ENCODE measurements at places on chromosomes 3 and 15.

DNA sequence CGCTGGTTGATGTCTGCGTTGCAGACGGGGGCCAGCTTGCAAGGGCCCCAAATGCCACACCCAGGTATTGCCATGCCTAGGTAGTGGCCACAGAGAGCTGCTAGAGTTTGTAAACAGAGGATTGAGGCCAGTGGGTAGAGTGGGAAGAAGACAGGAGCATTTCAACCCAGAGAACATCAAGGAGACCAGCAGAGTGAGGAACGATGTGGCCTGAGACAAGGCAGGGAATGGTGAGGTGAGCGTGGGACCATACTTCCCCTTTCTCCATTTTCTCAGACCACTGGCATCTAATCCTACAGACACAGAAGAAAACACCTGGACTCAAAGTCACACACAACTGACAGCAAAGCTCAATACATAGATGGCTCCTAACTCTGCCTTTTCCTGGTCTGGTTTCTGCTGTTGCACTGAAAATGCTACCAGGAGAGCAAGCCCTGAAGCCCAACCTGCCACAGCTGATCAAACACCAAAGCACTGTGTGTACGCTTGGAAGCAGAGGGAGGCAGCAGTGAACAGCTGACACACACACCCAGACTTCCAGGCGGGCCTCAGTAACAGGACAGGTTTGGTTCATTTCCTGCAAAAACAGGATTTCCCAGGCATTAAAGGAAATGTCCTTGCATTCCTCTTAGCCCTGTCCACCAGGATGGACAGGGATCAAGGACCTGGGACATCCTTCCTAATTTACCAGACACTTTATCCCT is 1.6 kb downstream of the FAM174B start:
- DNase-seq, result no peak

DNA sequence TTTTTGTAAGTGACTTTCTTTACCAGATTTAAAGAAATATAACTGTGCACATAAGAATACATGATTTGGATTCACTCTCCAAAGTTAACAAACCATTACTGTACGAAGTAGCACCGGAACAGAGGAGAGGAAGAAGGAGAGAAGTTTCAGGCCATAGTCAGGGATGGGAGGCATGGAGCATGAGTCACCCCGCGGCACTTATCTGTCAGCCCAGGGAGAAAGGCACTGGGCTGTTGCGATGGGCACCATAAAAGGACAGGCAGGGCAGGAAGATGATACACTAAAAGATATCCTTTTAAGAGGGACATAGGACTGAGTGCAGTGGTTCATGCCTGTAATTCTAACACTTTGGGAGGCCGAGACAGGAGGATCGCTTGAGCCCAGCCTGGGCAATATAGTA is 37.0 kb downstream of the TTC23 start:
- DNase-seq, result no peak

- DNase-seq, result no peak
Observed at GRCh38 chr3:110413807-110414748, 657.5 kb upstream of the NECTIN3 start.

DNA sequence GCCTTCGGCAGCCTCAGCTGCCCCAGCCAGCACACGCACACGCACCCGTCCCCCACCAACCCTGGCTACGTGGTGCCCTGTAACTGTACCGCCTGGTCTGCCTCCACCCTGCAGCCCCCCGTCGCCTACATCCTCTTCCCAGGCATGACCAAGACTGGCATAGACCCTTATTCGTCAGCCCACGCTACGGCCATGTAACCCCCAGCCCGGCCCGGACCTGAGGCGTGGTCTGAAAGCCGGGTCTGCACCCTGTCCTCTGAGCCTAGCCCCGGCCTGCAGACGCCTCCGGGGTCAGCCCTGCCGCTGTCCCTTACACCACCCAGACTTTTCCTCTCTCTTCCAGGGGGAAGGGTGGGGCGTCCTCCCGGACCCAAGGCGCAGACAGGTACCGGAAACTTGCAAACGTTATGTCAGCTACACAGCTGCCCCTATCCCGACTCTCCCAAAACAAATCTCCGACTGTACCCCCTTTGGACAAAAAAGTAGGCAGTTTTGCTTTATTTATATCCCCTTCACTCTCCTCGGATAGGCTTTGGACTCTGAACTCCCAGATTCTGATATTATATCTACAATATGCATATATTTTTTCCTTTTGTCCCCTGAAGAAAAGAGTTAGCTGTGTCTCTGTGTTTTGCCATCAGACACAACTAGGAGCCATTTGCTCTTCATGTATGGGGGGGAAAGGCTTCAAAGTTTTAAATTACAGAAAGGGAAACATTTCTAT is 1.4 kb downstream of the SOX14 start:
- no peak for DNase-seq

- DNase-seq, result no peak
Observed at GRCh38 chr3:129005526-129006303, 4.6 kb downstream of the EFCC1 start.

DNA sequence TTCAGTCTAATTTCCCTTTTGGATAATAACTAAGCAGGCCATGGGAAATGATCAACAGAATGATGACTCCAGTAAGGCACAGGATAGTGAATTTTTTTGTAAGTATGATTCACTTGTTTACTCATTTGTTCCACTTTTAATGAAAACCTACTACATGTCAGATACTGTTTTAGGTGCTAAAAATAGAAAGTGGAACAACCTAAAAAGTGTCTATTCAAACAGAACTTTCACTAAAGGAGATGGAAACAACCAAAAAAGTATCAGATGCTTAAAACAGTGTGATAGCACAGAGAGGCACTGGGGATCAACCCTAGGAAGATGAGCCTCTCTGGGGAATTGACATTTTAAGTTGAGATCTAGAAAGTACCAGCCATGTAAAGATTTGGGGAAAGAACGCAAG is 11.1 kb downstream of the RYK start:
- DNase-seq, result no peak

GRCh38 chr3:23071296-23071695 is 131.8 kb upstream of the UBE2E2 start:
- no peak for DNase-seq

- DNase-seq, result no peak
Observed at GRCh38 chr3:110519071-110519470, 552.5 kb upstream of the NECTIN3 start.

DNA sequence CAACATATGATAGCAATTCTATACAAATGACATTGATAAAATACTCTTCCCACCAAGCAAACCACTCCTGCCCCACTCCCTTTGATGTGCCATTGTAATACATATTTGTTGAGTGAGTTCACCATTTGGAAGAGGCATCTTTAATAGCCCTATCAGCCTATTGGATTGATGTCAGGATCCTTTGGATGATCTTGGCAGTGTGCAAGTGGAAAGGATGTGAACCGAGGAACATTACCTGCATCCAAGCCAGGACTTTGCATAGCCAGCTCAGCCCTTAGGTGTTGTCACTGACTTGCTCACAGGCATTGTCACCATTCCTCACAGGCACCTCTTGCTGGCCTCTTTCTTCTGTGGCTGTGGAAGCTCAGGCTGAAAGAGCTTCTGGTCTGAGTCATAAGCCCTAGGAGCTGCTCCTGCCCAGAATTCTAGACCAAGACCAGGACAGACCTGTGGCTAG is 16.5 kb upstream of the TIMP4 start:
- DNase-seq, result no peak

DNA sequence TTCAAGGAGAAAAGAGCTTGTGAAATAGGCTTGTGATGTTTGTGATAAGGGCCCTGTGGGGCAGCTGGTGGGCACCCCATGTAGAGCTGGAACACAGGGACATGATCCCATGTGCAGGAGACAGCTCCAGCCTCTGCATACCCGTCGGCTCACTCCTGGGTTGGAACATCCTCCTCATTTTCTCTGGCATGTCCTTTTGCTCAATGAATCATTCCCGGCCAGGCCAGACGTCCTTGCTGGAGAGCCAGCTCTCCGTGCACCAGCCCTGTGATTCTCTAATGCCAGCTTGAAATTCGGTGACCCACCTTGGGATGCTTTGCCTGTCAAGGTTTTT is 77.3 kb downstream of the SMAD3 start:
- DNase-seq, result no peak

DNA sequence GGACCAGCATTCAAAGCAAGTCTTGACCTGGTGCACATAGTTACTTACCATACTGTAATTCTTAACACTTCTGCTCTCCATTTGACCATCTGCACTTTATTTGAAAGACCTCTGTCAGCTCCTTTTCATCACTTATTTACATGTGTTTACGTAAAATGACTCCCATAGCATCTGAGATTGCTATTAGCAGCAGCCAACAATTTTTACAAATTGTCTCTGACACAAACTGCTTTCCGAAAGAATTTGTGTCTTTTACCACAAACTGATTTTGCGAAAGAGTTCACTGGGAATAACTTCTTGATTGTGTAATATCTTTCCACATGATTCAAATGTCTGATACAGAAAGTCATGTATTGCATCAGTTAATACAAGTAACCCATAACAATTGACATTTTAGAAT is 144.1 kb upstream of the PEX5L start:
- DNase-seq, result no peak

DNA sequence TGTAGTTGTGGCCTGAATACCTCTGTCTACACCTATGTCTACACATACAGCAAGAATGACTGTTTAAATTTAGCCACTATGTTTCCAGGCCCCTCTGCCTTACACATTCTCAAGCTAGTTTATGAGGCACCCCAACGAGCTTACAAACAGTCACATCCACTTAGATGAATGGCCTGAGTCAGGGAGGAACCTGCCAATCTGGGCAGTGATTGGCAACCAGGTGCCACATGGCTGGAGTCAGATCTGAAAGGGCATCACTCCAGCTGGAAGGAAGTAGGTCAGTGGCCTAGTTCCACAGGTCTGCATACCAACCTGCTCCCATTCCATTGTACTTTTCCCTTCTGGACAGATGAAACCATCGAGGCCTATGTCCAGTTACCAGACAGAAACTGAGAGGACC is 136.3 kb downstream of the FOXP1 start:
- no peak for DNase-seq

DNA sequence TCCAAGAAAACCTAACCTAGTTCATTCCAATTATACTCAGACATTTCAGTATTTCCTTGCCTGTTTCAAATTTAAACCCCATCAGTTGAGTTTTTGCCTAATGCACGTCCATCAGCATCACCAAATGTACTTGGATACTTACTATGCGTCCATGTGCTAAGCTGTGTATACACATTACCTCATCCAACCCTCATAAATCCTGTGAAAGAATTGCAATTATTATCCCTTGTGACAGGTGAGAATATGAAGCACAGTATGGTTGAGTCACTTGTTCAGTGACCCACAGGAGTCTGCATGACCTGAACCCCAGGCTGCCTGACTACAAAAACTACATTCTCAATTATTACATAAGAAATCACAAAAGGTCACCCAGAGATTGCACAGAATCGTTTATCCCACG is 2.5 kb downstream of the OR5K2 start:
- no peak for DNase-seq

GRCh38 chr3:178255315-178255714 is 280.9 kb upstream of the KCNMB2 start:
- no peak for DNase-seq

GRCh38 chr15:70165716-70166284 is 68.1 kb upstream of the TLE3 start:
- DNase-seq, result no peak

DNA sequence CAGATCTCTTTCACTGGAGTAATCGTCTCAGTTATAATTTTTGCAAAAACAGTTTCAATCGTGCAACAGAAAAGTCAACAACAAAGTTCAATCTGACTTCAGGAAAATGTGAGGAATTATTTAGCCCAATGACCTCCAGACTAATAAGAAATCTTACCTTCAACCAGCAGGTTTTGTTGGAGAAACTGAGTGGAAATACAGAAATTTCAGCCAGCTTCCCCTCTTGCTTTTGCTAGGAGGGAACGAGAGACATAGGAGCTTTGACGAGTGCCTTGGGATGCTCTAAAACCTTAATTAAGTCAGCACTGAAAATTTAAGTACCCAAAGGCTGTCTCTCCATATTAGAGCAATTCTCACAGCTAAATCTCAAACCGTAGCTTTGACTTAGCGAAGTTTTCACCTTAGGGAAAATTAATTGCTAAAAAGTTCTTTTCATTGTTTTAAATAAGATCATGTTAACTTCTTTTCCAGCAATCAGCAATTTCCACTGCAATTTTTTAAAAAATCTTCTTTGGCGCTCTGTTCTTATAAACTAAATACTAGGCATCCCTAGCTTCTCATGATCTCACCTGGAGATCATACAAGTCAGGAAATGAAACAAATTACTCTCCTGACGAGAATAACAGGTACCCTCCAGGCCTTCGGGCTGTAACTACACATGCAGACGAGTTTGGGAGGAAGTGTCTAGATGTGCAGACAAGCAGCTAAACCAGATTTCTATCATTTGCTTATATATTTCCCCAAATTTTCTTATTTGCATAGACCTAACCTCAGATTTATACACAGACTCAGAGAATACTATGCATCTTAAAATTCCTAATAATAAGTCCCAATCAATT is 250.2 kb downstream of the FAM43A start:
- no peak for DNase-seq

GRCh38 chr3:13139471-13140065 is 66.3 kb upstream of the IQSEC1 start:
- no peak for DNase-seq

DNA sequence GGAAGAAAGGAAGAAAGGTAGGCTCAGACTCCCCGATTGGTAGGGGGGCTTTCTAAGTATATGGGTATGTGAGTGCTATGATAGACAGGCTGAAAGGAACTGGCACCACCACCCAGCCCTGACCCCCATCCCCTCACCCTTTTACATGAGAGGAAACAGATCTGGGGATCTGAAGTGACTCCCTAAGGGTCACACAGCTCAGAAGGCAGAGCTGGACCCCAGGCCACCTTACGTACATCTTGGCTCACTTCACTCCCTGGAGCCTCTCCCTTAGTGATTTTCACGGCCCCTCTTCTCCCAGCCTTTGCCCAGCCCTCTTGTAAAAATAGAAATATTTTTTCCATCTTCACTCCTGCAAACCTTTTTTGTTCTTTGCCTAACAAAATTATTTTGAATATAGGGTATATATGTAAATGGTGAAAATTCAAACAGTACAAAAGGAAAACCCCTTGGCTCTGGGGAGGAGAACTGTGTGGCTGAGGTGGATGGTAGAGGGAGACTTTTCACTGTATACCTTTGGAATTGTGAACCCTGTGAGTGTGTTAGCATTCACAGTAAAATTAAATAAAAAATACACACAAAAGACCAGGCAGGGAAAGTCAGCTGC is 34.8 kb upstream of the POLG start:
- no peak for DNase-seq

- DNase-seq, result no peak
Observed at GRCh38 chr3:149643963-149644362, 13.9 kb downstream of the WWTR1 start.

- no peak for DNase-seq
Observed at GRCh38 chr3:170705131-170705530, 119.3 kb upstream of the SLC7A14 start.

DNA sequence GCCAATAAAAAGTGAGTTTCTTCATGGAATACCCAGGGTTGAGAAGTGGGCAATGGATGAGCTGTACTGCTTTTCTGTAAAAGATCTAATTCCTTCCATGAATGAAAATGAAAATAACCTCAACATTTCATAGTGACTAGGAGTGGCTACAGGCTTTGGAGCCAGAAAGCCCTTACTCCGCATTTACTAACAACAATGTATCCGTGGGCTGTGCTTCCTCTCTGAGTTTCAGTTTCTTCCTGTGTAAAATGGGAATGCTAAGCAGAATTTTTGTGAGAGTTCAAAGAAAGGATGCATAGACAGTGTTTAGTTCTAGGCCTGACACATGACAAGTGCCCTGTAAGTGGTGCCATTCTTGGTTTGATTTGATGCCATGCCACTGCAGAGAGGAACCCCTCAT is 47.5 kb upstream of the TM4SF1 start:
- DNase-seq, result no peak

- DNase-seq, result no peak
Observed at GRCh38 chr15:69032703-69033373, 18.3 kb downstream of the NOX5 start.

GRCh38 chr3:9916734-9917680 is at the start of gene IL17RC:
IL17RC (plus strand) TSS chr3:9917098; CDS start chr3:9917316, 218 bp downstream.
- peak; percentile 66 for DNase-seq

Measured in hematopoietic multipotent progenitor cell treated with erythropoietin and hydrocortisone succinate and interleukin-3 and kit ligand, for 15 days (in vitro differentiated cells).